DND-41 (cell line): ENCODE measurements at places on chromosomes 4 and X.
A peak's percentile ranks its signal among the peaks of the same experiment; 100 is the strongest.

- no peak overlapping the region for H3K4me3 ChIP-seq
- no peaks in the 10 kb centered on the region for H3K4me1 ChIP-seq
- DNase-seq, result no peak
- H3K27ac ChIP-seq, result no peak overlapping the region
Observed at GRCh38 chr4:108779958-108780357, 17.1 kb upstream of the ETNPPL start.

GRCh38 chr4:74206088-74206825 is 48.3 kb downstream of the MTHFD2L start:
- H3K4me3 ChIP-seq, result no peak overlapping the region
- DNase-seq, result no peak
- no peaks in the 10 kb centered on the region for H3K27me3 ChIP-seq
- H3K27ac ChIP-seq, result no peak overlapping the region

- H3K27ac ChIP-seq, result no peak overlapping the region
- H3K4me1 ChIP-seq, result peaks cover 18% of the 10 kb centered on the region
- no peak overlapping the region for H3K4me3 ChIP-seq
Observed at GRCh38 chrX:389021-389441, 2.3 kb upstream of the PPP2R3B start.

DNA sequence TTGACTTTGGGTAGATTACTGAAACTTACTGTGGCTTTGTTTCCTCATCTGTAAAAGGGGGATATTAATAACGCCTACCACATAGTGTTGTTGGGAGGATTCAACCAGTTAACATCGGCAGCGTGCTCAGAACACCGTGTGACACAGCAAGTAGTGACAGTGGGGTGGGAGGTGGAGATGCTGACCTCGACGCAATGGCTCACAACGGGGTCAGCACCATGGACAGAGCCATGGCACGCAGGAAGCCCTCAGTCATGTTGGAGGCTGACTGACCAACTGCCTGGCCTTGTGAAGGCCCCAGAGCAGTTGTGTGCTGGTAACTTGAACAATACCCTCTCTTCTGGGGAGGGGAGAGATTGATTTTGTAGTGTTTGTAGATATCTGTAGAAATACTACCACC is 93.2 kb downstream of the WFS1 start:
- H3K4me1 ChIP-seq, result no peaks in the 10 kb centered on the region
- H3K36me3 ChIP-seq, result no peaks in the 10 kb centered on the region
- no peak overlapping the region for H3K27ac ChIP-seq
- no peak overlapping the region for H3K4me3 ChIP-seq
- peak; percentile 51 for DNase-seq

GRCh38 chr4:58587856-58588255 is 1477.7 kb upstream of the IGFBP7 start:
- no peaks in the 10 kb centered on the region for H3K4me1 ChIP-seq
- H3K4me3 ChIP-seq, result no peak overlapping the region

DNA sequence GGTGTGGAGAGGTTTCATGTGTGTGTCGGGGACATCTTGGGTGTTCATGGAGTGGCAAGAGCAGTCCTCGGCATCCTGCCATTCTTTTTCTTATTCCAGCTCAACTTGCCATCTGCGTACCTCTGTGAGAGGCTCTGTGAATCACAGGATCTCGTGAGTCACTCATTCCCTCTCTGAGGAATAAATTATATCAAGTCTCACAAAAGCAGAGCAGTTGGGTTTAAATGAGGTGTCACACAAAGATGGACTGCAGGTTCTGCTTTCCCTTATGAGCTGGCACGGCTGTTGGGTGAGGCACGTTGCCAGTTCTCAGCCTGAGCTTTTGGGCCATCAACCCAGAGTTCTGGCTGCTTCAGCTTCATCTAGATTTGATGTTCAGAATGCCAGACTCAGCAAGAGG is 6.8 kb upstream of the OCIAD2 start:
- no peaks in the 10 kb centered on the region for H3K27me3 ChIP-seq
- H3K4me1 ChIP-seq, result no peaks in the 10 kb centered on the region
- H3K36me3 ChIP-seq, result no peaks in the 10 kb centered on the region
- no peak overlapping the region for H3K4me3 ChIP-seq
- no peak for DNase-seq
- no peak overlapping the region for H3K27ac ChIP-seq

- H3K27ac ChIP-seq, result no peak overlapping the region
- H3K36me3 ChIP-seq, result no peaks in the 10 kb centered on the region
- H3K4me1 ChIP-seq, result no peaks in the 10 kb centered on the region
- no peaks in the 10 kb centered on the region for H3K27me3 ChIP-seq
- no peak overlapping the region for H3K4me3 ChIP-seq
- DNase-seq, result no peak
Observed at GRCh38 chr4:40729555-40729954, 20.2 kb upstream of the NSUN7 start.

- H3K4me3 ChIP-seq, result no peak overlapping the region
- H3K36me3 ChIP-seq, result no peaks in the 10 kb centered on the region
- no peaks in the 10 kb centered on the region for H3K27me3 ChIP-seq
- H3K27ac ChIP-seq, result no peak overlapping the region
Observed at GRCh38 chr4:13942977-13943376, 315.5 kb upstream of the BOD1L1 start.

DNA sequence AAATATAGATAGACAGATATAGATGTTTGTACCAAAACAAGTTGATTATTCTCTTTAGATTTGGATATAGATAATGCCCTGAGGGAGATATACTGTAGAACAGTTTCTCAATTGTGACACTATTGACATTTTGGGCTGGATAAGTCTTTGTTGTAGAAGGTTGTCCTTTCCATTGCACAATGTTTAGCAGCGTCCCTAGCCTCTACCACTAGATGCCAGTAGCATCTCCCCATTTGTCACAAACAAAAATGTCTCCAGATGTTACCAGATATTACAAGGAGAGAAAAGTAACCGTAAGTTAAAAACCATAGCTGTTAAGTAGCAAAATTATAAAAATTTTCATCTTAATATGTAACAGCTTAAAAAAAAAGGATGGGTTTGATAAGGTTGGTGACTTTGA is 2595.3 kb downstream of the ARAP2 start:
- H3K36me3 ChIP-seq, result no peaks in the 10 kb centered on the region
- DNase-seq, result no peak
- H3K4me1 ChIP-seq, result no peaks in the 10 kb centered on the region

- no peaks in the 10 kb centered on the region for H3K4me1 ChIP-seq
- no peak within 1 kb of the TSS for H3K4me3 ChIP-seq
- no peak within 1 kb of the TSS for H3K27ac ChIP-seq
- peaks cover 7% of the 10 kb centered on the region for H3K27me3 ChIP-seq
Observed at GRCh38 chr4:7939377-7940108, at the start of gene AFAP1. Gene AFAP1, minus strand, starts transcription at chr4:7939861. Its CDS starts 67,783 bp downstream, at chr4:7872078.

DNA sequence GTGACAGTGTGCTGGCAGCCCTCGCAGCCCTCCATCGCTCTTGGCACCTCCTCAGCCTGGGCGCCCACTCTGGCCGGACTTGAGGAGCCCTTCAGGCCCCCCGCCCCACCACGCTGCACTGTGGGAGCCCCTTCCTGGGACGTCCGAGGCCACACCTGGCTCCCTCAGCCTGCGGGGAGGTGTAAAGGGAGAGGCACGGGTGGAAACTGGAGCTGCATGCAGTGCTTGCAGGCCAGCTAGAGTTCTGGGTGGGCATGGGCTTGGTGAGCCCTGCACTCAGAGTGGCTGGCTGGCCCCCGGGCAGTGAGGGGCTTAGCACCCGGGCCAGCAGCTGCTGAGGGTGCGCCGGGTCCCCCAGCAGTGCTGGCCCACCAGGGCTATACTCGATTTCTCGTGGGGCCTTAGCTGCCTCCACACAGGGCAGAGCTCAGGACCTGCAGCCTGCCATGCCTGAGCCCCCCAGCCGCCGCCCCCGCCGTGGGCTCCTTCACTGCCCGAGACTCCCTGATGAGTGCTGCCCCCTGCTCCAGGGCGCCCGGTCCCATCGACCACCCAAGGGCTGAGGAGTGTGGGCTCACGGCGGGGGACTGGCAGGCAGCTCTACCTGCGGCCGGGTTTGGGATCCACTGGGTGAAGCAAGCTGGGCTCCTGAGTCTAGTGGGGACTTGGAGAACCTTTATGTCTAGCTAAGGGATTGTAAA is 1672.7 kb upstream of the PCDH7 start:
- H3K27me3 ChIP-seq, result no peaks in the 10 kb centered on the region

DNA sequence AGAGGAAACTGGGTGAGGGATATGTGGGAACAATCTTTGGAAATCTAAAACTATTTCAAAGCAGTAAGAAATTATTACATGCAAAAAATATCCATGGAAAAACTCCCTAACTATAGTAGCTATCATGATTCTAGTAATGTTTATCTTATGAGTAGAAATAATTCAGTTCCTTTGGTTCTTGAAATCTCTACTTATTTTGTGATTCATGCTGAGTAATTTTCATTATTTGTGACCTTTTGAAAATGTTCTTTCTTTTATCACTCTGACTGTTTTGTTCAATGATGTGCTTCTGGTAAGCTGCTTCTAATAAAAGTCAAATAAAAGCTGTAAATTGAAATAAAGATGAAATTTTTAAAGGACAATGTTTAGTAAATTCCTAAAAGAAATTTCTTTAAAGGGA is 40.4 kb upstream of the MAGEB10 start:
- peaks cover 4% of the 10 kb centered on the region; the same call in 1 of the 2 replicates for H3K4me1 ChIP-seq
- H3K4me3 ChIP-seq, result no peak overlapping the region

- no peak overlapping the region for H3K27ac ChIP-seq
- H3K27me3 ChIP-seq, result no peaks in the 10 kb centered on the region
- no peak overlapping the region for H3K4me3 ChIP-seq
- H3K36me3 ChIP-seq, result no peaks in the 10 kb centered on the region
- H3K4me1 ChIP-seq, result no peaks in the 10 kb centered on the region
Observed at GRCh38 chr4:3630598-3631543, 98.6 kb upstream of the LRPAP1 start.

DNA sequence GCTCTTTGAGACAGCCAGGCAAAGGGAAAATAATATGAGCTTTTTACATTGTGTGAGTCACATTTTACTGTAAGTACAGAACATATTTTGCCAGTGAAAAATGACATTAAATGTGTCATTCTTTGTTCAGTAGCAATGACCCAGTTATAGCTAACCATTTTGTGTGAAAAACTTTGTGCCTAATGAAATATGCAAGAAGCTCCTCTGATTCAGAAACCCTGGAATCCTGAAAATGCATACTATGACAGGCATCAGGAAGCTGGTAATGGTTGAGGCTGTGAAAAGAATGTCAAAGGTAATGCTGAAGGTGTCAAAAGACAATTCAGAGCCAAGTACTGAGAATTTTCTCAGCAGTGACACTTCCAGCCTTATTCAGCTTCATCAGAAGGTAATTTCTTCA is 549.5 kb upstream of the SMIM31 start:
- H3K27ac ChIP-seq, result no peak overlapping the region
- H3K27me3 ChIP-seq, result no peaks in the 10 kb centered on the region
- no peaks in the 10 kb centered on the region for H3K4me1 ChIP-seq
- H3K4me3 ChIP-seq, result no peak overlapping the region
- no peaks in the 10 kb centered on the region for H3K36me3 ChIP-seq

DNA sequence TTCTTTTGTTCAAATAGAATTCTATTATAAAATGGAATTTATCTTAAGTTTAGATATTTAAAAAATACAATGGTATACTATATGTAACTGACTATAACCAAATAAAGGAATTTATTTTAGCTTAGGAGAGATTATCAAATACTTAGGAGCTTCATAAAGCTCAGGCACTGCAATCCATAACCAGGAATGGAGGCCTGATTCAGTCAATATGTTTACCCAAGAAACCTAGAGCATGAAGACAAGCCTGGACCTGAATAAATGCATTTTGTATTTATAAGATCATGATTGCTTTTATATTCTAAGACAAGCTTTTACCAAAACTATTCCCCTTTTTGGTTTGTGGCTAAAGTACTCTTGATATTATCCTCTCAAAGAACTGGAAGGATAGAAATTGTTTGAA is 742.6 kb downstream of the FAT4 start:
- H3K4me1 ChIP-seq, result no peaks in the 10 kb centered on the region
- no peak overlapping the region for H3K4me3 ChIP-seq
- no peaks in the 10 kb centered on the region for H3K27me3 ChIP-seq
- no peak overlapping the region for H3K27ac ChIP-seq
- DNase-seq, result no peak

GRCh38 chr4:122663814-122664610 is 43.1 kb upstream of the IL21 start:
- no peak overlapping the region for H3K27ac ChIP-seq
- H3K4me1 ChIP-seq, result no peaks in the 10 kb centered on the region
- peaks cover 9% of the 10 kb centered on the region for H3K27me3 ChIP-seq
- H3K4me3 ChIP-seq, result no peak overlapping the region
- DNase-seq, result no peak

DNA sequence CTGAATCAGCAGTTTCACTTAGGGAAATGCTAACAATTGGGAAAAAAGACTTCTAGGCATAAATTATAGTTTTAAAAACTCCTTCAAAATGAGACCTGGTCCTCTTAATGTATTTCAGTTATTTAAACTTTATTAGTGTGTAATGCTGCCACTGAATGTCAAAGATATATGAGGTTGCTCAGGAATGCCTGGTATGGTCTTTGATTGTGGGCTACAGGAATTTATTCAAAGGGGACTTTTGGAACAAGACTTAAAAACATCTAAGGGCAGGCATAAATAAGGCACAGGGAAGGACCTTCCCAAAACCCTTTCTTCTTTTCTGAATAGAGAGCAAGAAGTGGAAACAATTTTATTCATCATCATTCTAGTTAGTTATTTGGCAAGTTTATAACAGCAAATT is 439.1 kb downstream of the TLL1 start:
- no peaks in the 10 kb centered on the region for H3K27me3 ChIP-seq
- no peaks in the 10 kb centered on the region for H3K36me3 ChIP-seq
- H3K27ac ChIP-seq, result no peak overlapping the region
- H3K4me1 ChIP-seq, result no peaks in the 10 kb centered on the region
- no peak overlapping the region for H3K4me3 ChIP-seq

DNA sequence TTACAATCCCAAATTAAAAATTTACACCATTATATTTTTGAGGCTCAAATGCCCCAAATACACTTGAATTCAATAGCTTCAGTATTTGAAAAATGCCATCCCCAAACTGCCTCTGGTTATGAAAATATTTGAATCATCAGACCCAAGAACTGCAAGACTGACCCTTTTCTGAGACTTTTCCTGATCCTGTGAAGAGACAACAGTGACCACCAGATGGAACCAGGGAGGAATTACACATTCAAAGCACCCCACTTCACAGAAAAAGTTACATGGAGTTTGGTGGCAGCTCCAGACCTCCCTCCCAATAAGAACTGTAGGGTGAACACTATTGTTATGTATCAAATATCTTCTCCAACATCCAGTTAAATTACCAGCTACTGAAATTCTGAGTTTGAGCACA is 44.0 kb upstream of the SCD5 start:
- H3K4me1 ChIP-seq, result no peaks in the 10 kb centered on the region
- H3K27ac ChIP-seq, result no peak overlapping the region
- peaks cover 74% of the 10 kb centered on the region for H3K36me3 ChIP-seq
- no peak for DNase-seq

- no peak overlapping the region for H3K27ac ChIP-seq
- H3K4me1 ChIP-seq, result no peaks in the 10 kb centered on the region
- no peaks in the 10 kb centered on the region for H3K27me3 ChIP-seq
- peaks cover 75% of the 10 kb centered on the region for H3K36me3 ChIP-seq
Observed at GRCh38 chr4:51906167-51906958, 63.4 kb downstream of the DCUN1D4 start.

GRCh38 chr4:146029147-146029546 is 90.5 kb upstream of the ZNF827 start:
- no peak overlapping the region for H3K27ac ChIP-seq
- no peaks in the 10 kb centered on the region for H3K4me1 ChIP-seq
- no peak for DNase-seq
- H3K36me3 ChIP-seq, result no peaks in the 10 kb centered on the region
